Smooth muscle cell of the brain vasculature (primary cell): ENCODE measurements at places on chromosomes 4 and X.

GRCh38 chr4:8227771-8228318 lies 28.8 kb downstream of the SH3TC1 start:
- no peak for DNase-seq

- DNase-seq: no peak
Measured at GRCh38 chr4:30802622-30803323, 82.6 kb downstream of the PCDH7 start.

- DNase-seq: no peak
Measured at GRCh38 chr4:83390944-83391343, 56.3 kb upstream of the HPSE start.

DNA sequence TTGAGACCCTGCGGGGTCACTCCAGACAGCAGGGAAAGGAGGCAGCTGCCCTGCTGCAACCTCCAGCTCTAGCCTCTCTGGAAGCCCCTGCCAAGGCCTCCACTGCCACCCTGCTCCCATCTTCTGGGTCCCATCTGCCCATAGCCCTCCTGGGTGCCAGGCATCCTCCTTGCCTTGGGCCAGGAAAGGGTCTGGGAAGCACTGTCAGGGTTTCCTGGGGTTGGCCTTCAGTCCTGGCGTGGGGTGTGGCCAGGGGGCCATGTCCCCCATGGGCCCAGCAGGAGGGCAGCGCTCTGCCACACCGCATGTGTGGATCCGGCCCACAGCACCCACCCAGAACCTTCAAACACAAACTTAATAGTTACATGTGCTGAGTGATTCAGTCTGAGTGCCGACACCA lies 3.4 kb upstream of the CPLX1 start:
- DNase-seq: no peak

DNA sequence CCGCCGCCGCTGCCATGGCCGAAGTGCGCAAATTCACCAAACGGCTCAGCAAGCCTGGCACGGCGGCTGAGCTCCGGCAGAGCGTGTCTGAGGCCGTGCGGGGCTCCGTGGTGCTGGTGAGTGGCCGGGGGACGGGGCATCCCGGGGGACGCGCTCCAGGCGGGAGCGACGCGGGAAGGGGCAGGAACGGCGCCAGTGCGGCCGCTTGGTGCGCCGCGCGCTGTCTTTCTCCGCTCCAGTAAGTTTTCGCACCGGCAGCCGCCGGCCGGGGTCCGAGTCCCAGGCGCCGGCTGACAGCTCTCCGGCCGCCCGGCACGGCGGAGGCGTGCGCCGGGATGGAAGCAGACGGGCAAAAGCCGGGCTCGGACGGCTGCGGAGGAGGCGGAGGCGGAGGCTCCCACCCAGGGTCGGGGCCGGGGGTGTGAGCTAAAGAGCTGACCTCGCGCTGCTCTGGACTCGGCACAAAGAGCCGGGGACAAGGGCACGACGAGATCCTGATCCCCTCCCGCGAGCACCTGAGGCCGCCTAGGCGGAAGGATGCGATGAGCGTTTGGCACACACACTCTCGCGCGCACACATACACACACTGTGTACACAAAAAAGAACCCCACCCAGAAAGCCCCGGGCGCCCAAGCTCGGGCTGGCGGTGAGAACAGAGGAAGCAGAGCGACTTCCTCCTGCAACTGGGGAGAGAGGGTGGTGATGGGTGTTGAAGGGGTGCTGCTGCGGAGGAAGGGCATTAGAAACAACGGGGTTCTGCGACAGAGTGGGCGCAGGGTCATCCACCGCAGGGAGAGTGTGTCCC lies 545 bp downstream of the DOCK11 start:
- no peak for DNase-seq

DNA sequence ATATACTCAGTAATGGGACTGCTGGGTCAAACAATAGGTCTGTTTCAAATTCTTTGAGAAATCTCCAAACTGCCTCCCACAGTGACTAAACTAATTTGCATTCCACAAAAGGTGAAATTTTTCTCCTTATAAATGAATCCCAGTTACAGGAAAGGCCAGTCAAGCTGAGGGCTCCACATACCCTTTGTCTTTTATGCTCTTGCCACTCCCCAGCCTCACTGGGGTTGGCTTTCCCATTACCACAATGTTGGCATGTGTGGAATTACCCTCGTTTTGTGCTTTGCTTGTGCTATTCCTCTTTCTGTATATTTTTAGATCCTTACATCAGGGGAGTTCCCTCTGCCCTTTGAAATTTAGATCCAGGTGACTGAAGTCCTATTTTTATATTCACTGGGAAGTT lies 220.2 kb upstream of the LCORL start:
- no peak for DNase-seq

DNA sequence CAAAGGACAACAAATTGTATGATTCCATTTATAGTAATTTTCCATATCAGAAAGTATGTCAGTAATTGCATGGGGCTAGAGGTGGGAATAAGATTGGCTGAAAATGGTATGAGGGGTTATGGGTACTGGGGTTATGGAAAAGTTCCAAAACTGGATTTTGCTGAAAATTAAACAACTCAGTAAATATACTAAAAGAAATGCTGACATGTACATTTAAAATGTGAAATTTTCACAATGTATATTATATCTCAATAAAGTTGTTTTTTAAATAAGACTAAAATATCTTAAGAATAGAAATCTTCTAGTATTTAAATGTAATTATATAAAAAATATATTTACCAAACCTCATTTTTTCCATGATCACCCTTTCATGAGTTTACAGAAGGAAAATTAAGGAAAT lies 844.9 kb upstream of the SLIT2 start:
- DNase-seq: no peak
